Heart right ventricle (tissue), 16 donors: ENCODE measurements at places on chromosomes 5 and 9. TPM values are rescaled to one million over a fixed set of nuclear protein-coding genes. Genes with fewer than 3 reads are reported as not detected.

PLCXD3 gene
- 27.7 TPM for polyA plus RNA-seq

SPATA9 gene
- polyA plus RNA-seq = 0.13 TPM

RALGPS1 gene
- 14.4 TPM for polyA plus RNA-seq

PDE6A gene
- 0.06 TPM for polyA plus RNA-seq

CCL27 gene
- not detected for polyA plus RNA-seq

PCDHB11 gene
- polyA plus RNA-seq = 0.37 TPM

SOHLH1 gene
- polyA plus RNA-seq = not detected

NEURL1B gene
- polyA plus RNA-seq = 16.7 TPM

C5orf47 gene
- not detected for polyA plus RNA-seq

SYK gene
- polyA plus RNA-seq = 1.5 TPM

SEMA5A gene
- polyA plus RNA-seq = 4.0 TPM

SLC1A1 gene
- 0.94 TPM for polyA plus RNA-seq

- H3K36me3 ChIP-seq = no peaks in the 10 kb centered on the region
- H3K27me3 ChIP-seq = no peaks in the 10 kb centered on the region
- no peak for DNase-seq
- no peak overlapping the region for H3K4me3 ChIP-seq
These were observed 53.8 kb upstream of the EDIL3 start for GRCh38 chr5:84438456-84438855.

GRCh38 chr9:134551176-134551575 lies 90.4 kb upstream of the COL5A1 start:
- no peak overlapping the region for H3K27ac ChIP-seq
- no peaks in the 10 kb centered on the region for H3K36me3 ChIP-seq
- peaks cover 3% of the 10 kb centered on the region for H3K27me3 ChIP-seq

DNA sequence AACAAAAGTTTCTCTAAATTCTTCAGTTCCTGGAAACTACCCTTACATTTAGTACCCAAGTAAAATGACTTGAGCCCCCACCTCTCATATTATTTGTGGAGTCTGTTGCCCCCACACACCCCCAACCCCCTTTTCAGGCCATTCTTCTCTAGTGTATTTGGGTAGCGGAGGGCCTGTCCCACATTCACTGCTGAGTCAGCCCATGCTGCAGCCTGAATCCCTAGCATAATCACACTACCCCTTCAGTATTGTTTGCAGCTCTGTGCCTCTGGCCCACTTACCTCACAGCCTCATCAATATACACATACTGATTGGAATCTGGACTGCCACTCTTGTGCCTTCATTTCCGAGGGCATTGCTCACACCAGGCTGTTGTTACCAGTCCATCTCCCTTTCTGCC lies 26.8 kb downstream of the RGS7BP start:
- no peaks in the 10 kb centered on the region for H3K27me3 ChIP-seq
- H3K4me3 ChIP-seq = no peak overlapping the region
- no peak overlapping the region for H3K27ac ChIP-seq
- H3K4me1 ChIP-seq = peaks cover 32% of the 10 kb centered on the region
- no peak for DNase-seq

DNA sequence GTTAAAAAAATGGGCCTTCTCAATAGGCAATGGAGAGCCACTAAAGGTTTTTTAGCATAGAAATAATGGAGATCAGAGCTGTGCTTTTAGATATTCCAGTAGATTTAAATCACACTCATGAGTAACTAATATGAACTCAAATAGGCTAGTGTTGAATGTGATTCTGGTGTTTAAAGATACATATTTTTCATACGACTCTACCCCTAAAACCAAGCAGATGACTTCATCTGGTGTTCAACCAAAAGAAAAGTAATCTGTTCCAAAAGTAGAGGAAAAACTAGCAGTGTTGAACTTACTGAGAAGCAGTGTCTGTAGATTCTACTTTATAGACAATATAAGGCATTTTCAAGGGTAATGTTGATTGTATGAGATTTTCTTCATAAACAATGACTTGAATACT lies 138.1 kb downstream of the TSSK1B start:
- DNase-seq = no peak
- H3K27me3 ChIP-seq = no peaks in the 10 kb centered on the region
- H3K4me1 ChIP-seq = peaks cover 23% of the 10 kb centered on the region
- H3K27ac ChIP-seq = no peak overlapping the region

- H3K4me3 ChIP-seq = no peak overlapping the region
- no peak overlapping the region for H3K27ac ChIP-seq
- no peaks in the 10 kb centered on the region for H3K27me3 ChIP-seq
- no peak for DNase-seq
- no peaks in the 10 kb centered on the region for H3K4me1 ChIP-seq
These were observed 26.8 kb upstream of the NUDT12 start for GRCh38 chr5:103589357-103589756.

- H3K4me1 ChIP-seq = peaks cover 89% of the 10 kb centered on the region
These were observed 274.9 kb downstream of the NR3C1 start for GRCh38 chr5:143128412-143129071.

GRCh38 chr9:100785946-100786345 lies 208.1 kb downstream of the CAVIN4 start:
- H3K27me3 ChIP-seq = no peaks in the 10 kb centered on the region
- no peak overlapping the region for H3K4me3 ChIP-seq
- no peaks in the 10 kb centered on the region for H3K36me3 ChIP-seq
- H3K27ac ChIP-seq = no peak overlapping the region
- H3K4me1 ChIP-seq = no peaks in the 10 kb centered on the region

DNA sequence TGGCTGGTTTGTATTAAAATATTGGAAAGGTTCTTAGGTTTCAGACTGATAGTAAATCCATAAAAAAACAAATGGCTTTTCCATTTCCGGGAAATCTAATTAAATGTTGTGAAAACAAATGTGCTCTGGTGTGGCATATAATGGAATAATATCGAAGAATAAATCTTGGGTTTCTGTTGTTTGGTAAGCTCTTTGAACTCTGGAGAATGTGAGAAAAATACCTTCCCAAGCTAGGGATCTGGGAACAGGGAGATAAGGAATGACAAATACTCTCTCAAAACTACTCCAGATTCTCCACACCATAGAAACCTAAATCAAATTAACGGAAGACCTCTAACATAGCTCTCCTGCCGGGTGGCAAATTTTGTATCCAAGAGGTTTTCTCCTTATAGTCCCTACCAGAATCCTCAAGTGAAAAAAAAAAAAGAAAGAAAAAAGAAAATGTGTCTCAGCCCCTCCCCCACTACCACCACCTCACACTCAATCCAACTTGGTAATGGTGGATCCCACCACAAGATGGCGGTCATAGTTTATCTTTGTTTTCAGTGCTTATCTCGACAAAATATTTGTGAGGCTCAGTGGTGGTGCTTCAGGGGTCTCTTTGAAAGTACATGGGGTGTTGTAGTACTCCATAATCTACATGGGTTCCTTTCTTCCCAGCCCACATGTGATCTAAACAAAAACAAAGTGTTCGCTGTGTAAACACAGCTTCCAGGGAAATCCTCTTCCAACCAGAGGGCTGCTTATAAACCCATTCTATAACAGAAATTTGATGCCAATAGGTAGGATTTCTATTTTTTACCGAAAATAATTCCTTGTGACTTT lies 54.5 kb upstream of the FST start:
- no peak overlapping the region for H3K4me3 ChIP-seq
- no peak for DNase-seq
- H3K4me1 ChIP-seq = no peaks in the 10 kb centered on the region
- H3K27me3 ChIP-seq = no peaks in the 10 kb centered on the region
- H3K27ac ChIP-seq = no peak overlapping the region
- no peaks in the 10 kb centered on the region for H3K36me3 ChIP-seq

DNA sequence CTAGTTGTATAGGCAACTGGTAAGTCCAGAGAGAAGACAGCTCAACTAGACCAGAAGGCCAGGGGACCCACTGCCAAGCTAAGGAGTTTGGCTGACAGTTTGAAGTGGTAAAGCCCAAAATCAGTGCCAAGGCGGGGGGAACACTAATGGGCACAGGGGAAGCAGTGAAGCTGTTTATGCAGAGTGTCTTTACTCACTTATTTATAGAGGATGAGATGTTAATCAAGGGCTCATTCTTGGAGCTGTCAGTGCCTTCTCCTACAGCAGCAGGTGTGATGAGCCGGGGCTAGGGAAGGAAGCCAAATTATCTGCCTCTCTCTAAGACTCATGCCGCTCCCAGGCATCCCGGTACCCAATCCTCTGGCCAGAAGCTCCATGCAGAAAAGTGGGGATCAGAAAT lies 75.2 kb upstream of the GALNT10 start:
- no peak overlapping the region for H3K27ac ChIP-seq
- H3K27me3 ChIP-seq = no peaks in the 10 kb centered on the region
- H3K4me3 ChIP-seq = no peak overlapping the region
- H3K4me1 ChIP-seq = peaks cover 4% of the 10 kb centered on the region
- H3K36me3 ChIP-seq = no peaks in the 10 kb centered on the region

DNA sequence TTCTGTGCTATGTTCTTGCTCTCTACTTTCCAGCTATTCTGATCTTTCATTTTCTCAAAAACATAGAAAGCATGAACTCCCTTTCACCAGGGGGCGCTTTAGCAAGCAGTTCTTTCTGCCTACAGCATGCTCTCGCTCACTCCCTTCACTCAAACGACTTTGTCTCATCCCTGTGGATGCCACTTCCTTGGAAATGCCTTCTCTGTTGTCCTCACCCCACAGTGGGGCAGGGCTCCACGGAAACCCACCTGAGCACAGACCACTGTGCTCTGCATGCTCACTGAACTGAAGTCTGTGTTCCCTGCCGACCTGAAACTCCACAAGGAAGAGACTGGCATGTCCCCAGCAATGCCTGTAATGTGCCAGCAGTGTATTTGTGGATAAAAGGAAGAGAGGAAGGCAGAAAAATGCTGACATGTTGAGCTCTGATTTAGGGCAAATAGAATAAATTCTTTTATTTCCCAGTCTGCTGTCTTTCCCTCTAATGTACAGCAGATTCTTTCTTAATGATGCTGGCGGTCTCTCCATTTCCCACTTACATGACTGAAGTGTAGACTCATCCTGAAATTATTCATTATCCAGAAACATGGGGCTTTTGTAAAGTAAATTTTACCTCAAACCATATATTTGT lies 4.9 kb upstream of the ROR2 start:
- no peak overlapping the region for H3K4me3 ChIP-seq
- peaks cover 37% of the 10 kb centered on the region for H3K27me3 ChIP-seq
- H3K4me1 ChIP-seq = no peaks in the 10 kb centered on the region
- no peak overlapping the region for H3K27ac ChIP-seq

DNA sequence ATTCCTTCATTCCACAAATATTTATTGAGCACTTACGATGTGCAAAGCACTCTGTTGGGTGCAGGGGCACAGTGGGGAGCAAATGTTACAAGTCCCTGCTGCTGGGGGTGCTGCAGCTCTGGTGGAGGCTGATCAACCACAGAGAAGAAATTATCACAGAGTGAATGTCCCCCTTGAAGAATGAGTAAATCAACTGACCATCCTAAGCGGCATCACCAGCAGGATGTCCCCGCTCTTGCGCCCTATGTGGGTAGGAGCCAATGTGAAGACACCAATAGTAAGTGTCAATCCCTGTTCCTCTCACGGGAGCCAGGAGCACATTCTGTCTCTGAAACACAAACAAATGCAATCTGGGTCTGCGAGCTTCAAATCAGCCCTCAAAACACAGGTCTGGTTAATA lies 47.4 kb upstream of the TBC1D9B start:
- DNase-seq = no peak
- peaks cover 53% of the 10 kb centered on the region for H3K36me3 ChIP-seq
- H3K4me1 ChIP-seq = no peaks in the 10 kb centered on the region
- H3K4me3 ChIP-seq = no peak overlapping the region
- no peaks in the 10 kb centered on the region for H3K27me3 ChIP-seq
- no peak overlapping the region for H3K27ac ChIP-seq
